ENCODE measurements at places on chromosomes 1 and 21.

DNA sequence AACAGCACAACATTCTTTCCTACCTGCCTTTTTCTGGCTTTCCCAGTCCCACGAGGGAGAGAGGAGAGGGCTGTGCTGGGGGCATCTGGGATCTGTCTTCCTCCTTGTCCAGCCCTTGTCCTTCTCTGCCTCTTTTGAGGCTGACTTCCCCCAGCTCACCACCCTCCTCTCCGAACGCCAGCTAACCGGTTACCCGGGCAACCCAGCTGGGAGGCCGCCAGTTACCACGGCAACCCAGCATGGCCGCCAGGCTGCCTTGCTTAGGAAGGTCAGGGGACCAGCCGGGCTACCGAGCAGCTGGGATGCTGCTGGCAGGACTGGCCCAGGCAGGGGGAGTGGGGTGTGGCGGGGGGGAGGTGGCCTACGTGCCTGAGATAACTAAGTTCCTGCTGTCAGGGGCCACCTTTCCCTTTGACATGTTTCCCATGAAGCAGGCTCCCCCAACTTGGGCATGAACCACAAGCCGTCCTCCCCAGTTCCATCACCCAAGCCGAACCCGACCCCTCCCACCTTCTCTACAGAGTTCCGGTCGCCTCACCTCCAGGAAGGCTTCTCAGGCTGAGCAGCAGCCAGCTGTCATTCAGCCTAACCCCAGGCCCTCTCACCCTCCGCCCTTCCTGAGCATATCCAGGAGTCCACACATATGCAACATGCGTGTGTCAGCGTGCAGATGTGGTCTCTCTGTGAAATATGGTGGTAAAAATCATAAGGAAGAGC lies 8.7 kb downstream of the PLEKHA6 start:
- no peak for DNase-seq

GRCh38 chr1:159977364-159978106 lies 23.5 kb upstream of the SLAMF9 start:
- no peak for DNase-seq

DNA sequence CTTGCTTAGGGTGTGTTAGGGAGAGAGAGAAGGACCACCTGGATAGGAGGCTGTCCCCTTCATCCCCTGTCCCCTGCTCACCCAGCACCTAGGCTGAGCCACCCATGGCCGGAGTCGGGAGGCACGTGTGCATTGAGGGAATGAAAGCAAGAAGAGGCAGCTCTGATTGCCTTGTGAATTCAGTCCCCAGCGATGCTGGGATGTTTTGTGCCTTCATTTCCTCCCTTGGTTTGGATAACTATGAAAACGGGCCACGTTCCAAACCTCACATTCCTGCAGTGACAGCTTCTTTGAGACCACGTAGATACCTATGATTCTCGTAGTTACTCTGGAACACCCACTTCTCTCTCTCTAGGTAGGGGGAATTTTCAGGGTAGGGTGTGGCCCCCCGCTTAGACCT lies 67.1 kb downstream of the MAN1C1 start:
- DNase-seq, result no peak

DNA sequence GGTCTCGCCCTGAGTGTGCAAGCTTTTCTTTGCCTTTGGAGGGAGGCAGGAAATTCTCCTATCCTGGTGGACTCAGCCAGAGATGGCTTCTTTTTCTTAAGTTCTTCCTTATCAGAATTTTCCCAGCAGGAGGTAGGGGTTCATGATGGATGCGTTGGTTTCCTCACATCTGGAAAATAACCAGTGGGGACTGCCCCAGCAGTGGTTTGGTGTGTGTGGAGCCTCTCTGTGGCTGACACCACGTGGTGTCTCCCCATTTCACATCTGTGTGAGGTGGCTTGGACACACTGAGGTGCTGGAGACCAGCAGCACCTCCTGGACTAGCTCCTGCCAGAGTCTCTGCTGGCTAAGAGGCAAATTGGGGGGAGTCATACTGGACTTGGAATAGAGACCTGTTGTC lies 32.6 kb downstream of the B3GALT5 start:
- no peak for DNase-seq

- no peak for DNase-seq
Observed at GRCh38 chr1:55604179-55604578, 389.0 kb upstream of the USP24 start.

DNA sequence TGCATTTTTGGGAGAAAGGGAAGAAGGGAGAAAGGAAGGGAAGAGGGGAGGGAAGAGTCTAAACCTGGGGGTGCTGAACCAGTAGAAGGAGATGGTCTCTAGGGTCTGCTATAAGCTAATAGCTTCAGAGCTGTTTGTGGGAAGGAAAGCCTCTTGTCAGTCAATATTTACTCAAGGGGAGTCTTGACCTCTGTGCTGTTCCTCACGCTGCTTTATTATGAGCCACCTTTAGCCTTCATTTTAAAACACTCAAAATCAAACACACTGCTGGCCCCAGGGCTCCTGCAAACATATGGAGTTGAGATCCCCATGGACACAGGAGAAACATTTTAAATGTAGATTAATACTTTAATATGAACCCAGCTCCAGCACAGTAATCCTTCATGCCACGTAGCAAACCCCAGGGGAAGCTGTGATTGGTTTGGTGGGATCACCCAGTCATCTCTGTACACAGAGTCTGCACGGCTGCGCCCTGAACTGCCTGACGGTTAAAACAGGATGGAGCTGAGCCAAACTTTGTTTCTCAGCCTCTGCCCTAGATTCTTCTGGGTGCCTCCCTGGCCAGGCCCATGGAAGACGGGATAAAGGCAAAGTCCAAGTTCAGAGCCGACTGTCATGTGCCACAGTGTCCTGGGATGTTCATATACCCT lies 40.2 kb upstream of the VWA5B1 start:
- DNase-seq, result no peak

DNA sequence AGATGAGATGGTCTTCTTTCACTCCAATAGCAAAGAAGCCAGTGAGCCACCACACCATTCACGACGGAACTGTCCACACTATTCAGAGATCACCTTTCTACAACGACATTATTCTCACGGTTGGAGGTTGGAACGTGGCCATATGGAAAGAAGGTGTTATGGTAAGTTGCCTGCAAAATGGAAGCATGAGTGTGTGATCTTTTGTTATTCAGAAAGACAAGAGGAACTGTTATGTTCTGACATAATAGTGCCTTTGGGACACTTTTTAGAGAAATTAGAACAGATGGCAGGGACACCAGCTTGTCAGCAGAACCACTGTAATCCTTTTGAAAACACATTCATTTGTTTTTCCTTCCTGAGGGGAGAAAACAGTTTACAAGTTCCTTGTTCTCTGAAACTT lies 75.8 kb upstream of the MCOLN3 start:
- no peak for DNase-seq

DNA sequence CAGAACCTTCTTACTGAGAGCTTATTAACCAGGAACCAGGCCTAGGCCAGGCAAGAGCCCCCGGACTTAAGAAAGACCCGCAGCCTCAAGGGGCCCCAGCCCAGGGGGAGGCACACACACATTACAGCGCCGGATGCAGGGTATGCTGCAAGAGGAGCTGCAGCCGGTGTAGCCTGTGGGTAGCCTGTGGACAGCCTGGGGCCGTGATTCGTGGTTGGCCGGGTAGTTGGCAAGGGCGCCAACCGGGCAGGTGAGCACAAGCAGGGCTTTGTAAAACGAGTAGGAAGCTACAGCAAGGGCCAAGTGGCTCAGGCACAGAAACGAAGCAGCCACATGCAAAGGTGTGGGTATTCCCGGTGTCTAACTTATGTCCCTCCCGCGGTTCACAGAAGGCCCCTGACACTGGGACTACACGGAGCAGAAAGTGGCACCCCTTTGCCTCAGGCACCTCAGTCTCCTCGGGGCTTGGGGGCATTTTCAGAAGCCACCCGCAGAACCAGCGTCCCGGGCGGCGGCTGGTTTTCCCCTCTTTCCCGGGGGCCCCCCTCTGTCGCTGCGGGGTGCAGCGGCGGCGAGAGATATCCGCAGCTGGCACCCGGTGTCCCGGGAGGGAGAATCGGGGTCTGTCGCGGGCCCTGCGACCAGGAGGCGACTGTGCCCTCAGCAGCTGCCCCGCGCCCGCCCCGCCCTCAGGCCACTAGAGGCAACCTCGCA lies 40.8 kb downstream of the KIAA1614 start:
- DNase-seq, result no peak

DNA sequence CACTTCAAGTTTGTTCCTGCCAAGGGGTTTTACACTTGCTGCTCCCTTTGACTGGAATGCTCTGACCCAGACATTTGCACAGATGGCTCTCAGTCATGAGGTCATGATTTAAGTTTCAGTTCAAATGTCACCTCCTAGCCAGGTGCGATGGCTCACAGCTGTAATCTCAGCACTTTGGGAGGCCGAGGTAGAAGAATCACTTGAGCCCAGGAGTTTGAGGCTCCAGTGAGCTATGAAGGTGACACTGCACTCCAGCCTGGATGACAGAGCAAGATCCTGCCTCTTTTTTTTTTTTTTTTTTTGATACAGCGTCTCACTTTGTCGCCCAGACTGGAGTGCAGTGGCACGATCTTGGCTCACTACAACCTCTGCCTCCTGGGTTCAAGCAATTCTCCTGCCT lies 4.5 kb upstream of the ZMYM4 start:
- no peak for DNase-seq

- DNase-seq, result no peak
Observed at GRCh38 chr1:36346741-36347370, 23.4 kb upstream of the EVA1B start.

DNA sequence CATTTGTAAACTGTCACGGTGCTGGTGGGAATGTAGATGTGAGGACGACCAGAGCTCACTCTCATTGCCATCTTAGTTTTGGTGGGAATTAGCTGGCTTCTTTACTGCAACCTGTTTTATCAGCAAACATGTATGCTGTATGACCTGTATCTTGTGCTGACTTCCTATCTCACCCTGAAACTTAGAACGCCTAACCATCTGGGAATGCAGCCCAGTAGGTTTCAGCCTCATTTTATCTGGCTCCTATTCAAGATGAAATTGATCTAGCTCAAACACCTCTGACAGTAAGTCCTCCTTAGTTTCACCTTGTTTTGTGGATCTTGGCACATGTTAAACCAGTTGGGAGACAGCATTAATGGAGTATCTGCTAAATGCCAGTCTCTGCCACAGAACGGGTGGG lies 174.6 kb downstream of the HLX start:
- DNase-seq, result no peak

DNA sequence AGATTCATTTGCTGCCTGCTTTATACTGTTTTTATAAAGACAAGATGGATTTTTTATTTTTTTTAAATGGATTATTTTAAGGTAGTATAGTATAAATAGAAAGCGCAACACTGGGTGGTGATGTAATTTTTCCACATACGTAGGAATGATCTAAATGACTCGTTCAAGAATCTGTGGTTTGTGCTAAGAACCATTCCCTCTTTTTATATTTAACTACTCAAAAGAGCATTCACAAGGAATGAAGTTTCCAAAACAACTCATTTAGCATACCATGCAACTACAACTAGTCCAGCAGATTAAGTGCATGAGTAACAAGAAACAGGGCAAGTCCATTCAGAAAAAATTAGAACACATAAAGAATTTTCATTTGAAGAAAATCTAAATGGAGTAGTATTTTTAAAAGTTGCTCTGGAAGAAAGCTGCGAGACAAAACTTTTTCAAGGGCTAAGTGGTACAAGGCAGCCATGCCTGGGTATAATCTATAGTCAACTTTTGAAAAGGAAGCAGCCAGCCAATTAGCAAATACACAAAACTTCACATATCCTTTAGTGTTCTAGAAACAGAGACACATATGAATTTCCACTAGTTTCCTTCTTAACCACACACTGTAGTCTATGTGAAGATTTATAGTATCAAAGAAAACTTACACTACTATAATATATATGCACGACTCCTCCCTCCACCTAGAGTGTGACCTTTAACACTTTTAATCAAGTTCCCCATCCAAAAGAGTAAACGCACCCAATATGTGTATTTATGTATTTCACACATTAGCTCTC lies 23.4 kb downstream of the GTF2B start:
- no peak for DNase-seq

DNA sequence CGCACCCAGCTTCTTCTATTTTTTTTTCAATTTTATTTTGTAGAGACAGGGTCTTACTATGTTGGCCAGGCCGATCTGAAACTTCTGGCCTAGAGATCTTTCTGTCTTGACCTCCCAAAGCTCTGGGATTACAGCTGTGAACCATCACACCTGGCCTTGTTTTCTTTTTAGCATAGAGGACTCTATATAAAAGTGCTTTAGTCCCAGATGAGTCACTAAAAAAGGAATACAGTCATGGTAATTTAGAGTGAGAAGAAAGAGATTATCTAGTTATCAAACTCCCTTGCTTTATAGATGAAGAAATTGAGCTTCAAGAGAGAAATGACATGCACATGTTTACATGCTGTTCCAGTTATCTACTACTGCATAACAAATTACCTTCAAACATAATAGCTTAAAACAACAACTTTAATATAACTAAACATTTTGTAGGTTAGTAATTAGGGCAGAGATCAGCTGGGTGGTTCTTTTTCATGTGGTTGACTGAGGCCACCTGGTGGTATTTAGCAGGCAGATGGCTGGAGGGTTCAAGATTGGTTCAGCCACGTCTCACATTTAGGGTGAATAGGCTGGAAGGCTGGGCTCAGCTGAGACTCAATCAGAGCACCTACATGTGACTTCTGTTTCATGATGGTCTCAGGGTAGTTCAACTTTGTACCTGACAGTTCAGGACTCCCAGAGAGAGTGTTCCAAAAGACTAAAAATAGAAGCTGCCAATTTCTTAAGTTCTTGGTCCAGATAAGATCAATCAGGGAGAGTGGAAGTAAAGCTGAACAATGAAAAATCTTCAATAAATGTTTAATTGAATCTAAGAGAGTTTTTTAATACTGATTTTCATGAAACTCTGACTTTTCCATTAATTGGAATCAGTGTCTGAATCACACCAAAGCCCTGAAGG lies 16.9 kb upstream of the MTF2 start:
- DNase-seq, result peak; percentile 17

DNA sequence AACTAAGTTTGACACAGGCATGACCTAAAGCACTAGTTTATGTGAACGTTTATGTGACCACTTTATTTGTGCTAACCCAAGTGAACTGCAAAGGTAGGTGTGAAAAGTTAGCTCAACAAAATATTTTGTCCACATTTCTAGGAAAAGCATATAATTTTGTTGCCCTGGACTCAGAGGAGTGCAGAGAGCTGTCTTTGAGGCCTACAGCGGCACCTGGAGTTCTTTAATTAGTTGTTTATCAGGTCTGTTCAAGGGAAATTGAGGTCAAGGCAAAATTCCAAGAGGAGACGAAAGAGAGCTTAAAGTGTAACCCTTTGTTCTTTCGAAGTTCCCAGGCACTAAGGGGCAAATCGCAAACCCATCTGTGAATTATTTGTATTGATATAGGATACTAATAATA lies 1.3 kb downstream of the GIPC2 start:
- no peak for DNase-seq

DNA sequence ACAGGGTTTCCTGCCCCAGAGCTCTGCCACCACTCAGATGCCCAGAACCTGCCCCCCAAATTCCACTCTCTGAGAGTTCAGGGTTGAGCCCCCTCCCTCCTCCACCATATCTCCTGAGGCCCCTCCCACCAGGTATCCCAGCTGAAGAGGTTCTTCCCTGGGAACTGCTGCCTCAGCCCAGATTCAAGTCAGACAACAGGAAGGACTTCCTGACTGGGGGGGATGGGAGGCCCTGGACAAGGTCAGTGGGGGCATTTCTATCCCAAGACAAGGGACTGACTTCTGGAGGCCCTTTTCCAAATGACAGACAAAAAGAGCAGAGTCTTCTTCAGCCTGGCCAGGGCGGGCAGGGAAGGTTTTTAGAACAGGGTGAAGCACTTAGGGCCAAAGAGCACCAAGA lies 24.1 kb upstream of the TENT5B start:
- no peak for DNase-seq
